Brain pericyte (primary cell): ENCODE measurements at places on chromosomes 7 and 10.

GRCh38 chr7:20298486-20298901 is 32.2 kb upstream of the ITGB8 start:
- DNase-seq = no peak

DNA sequence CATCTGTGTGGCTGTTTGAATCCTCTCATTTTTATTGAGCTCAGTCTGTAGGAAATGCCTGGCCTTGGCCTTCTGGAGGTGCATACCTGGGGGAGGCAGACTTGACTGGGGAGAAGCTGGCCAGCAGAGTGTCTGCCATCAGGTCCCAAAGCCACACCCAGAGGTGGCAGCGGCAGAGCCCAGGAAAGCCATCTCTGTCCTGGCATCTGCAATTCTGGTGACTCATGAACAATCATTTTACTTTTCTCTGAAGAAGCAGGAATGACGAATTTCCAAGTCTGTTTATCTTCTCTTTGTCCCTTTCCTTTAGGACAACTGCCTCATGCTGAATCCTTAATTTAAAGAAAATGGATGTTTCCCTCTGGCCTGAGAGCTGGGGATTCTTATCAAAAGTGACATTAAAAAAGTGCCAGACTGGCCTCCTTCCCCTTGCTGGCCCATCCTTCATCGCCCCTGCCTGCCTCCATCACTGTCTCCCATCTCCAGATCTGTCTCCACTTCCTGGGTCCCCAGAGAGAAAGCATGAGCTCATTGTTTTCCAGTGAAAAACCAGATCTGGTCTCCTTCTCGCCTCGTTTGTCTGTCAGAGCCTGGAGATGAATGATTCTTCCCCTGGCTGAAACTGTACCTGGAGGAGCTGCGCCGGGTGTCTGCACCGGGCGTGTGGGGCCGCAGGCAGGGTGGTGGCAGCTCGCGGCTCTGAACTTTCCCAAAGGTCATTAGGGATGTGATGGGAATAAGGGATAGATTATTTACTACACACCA is 124.5 kb downstream of the TMEM178B start:
- no peak for DNase-seq

DNA sequence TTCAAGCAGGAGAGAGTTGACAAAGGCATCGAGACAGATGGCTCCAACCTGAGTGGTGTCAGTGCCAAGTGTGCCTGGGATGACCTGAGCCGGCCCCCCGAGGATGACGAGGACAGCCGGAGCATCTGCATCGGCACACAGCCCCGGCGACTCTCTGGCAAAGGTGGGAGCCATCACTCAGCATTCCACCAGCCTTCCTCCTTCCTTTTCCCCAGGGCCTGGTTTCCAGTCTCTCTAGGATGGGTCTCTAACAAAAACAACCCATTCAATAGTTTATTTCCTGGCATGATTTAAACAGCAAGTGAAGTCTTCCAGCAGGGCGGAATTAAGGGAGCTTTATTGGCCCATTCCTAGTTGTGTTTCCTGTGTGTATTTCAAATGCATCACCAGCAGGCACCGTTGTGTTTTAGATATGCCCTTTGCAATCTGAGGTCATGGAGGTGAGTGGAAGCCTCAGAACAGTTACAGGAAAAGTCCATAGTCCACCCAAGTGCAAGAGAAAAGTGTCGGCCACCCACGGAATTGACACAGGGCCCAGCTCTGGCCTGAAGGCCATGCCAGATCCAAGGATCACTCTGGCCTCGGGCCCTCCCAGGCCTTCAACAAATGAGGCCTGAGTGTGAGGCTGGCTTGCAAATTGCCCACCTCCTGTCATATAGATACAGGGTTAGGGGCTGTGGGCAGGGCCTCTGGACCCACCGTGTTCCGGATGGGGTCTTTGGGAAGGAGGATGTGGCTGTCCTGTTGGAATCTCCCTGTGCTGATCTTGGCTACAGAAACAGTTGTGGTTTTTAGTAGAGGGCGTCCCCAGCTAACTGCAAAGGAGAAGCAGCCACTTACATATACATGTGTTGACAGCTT is 46.9 kb upstream of the TRIM8 start:
- no peak for DNase-seq

- DNase-seq = no peak
These were observed 43.9 kb upstream of the C1QL3 start for GRCh38 chr10:16565604-16566003.

- no peak for DNase-seq
These were observed 622.4 kb downstream of the SDK1 start for GRCh38 chr7:3923307-3923918.

DNA sequence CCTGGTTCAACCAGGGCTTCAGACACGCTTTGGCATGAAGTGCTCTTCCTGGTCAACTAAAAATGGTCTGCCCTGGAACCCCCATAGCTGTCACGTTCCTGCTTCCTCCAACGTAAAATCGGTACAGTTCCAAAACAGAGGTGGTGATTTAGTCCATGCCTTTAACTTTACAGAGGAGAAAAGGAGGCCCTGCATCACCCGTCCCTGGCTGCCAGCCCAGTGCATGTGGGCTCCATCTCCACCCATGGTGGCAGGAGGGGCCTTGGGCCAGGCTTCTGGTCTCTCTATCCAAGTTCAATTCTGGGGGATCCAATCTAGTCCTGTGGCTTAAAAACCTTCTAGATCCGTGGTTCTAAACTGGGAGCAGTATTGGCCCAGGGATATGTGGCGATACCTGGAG is 18.7 kb downstream of the ECHDC3 start:
- no peak for DNase-seq

GRCh38 chr10:103512591-103513379 is 19.3 kb downstream of the NEURL1 start:
- no peak for DNase-seq
